Suprapubic skin (tissue), 4 donors: ENCODE measurements at places on chromosomes 2 and 18.
A peak's percentile ranks its signal among the peaks of the same experiment; 100 is the strongest.

GRCh38 chr2:11495844-11496681 lies 30.1 kb upstream of the E2F6 start:
- no peak overlapping the region for H3K27ac ChIP-seq
- H3K27me3 ChIP-seq = no peaks in the 10 kb centered on the region
- no peak overlapping the region for H3K4me3 ChIP-seq
- H3K36me3 ChIP-seq = no peaks in the 10 kb centered on the region
- DNase-seq = no peak

GRCh38 chr2:8441986-8442385 lies 239.9 kb upstream of the ID2 start:
- H3K27me3 ChIP-seq = no peaks in the 10 kb centered on the region
- peaks cover 18% of the 10 kb centered on the region for H3K4me1 ChIP-seq
- H3K27ac ChIP-seq = no peak overlapping the region

GRCh38 chr2:95057535-95058370 lies 32.2 kb downstream of the MAL start:
- peaks cover 25% of the 10 kb centered on the region for H3K27me3 ChIP-seq
- H3K27ac ChIP-seq = no peak overlapping the region
- H3K4me3 ChIP-seq = no peak overlapping the region
- no peaks in the 10 kb centered on the region for H3K36me3 ChIP-seq

- no peak for DNase-seq
- no peaks in the 10 kb centered on the region for H3K27me3 ChIP-seq
- H3K4me1 ChIP-seq = no peaks in the 10 kb centered on the region
Observed at GRCh38 chr2:211463397-211463796, 907.0 kb downstream of the CPS1 start.

- H3K4me3 ChIP-seq = peak overlapping the region; percentile 79
- H3K36me3 ChIP-seq = peaks cover 16% of the 10 kb centered on the region
- peaks cover 47% of the 10 kb centered on the region for H3K4me1 ChIP-seq
- H3K27ac ChIP-seq = peak overlapping the region; percentile 99
- DNase-seq = no peak
Observed at GRCh38 chr2:74507926-74508520, 528 bp upstream of the PCGF1 start.
